NCI-H2107 (cell line): ENCODE measurements at places on chromosomes 16 and 17.

GRCh38 chr16:10751291-10751697 lies 7.7 kb downstream of the NUBP1 start:
- DNase-seq, result no peak

GRCh38 chr16:84501077-84501735 lies 3.3 kb downstream of the MEAK7 start:
- DNase-seq, result no peak

- DNase-seq, result no peak
Observed at GRCh38 chr16:75614066-75614897, 8.8 kb downstream of the ADAT1 start.

DNA sequence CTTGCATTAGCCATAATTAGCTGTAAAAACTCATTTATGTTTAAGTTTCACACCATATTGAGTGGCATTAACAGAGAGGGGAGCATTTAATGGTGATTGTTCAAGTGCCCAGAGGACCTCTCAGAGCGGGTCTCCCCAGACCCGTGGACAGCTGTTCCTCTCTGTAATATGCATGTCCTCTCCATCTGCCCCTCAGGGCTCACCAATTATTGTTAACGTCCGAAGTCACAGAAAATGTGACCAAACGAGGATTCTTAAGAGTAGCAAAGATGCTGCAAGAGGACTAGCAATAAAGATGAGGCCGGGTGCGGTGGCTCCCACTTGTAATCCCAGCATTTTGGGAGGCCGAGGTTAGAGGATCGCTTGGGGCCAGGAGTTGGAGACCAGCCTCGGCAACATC lies 130.2 kb downstream of the CPPED1 start:
- no peak for DNase-seq

- DNase-seq, result no peak
Observed at GRCh38 chr16:22633799-22634198, 123.1 kb downstream of the NPIPB5 start.

GRCh38 chr16:74252329-74252728 lies 44.3 kb upstream of the PSMD7 start:
- no peak for DNase-seq

GRCh38 chr16:56781528-56781961 lies 51.6 kb downstream of the NUP93 start:
- DNase-seq, result no peak
